PC-3 (cell line): ENCODE measurements at places on chromosomes 1 and 21. TPM values are rescaled to one million over a fixed set of nuclear protein-coding genes. Genes with fewer than 3 reads are reported as not detected.

- no peak overlapping the region for H3K27ac ChIP-seq
- no peak for DNase-seq
- no peak overlapping the region for H3K4me3 ChIP-seq
- H3K4me1 ChIP-seq, result no peaks in the 10 kb centered on the region
- no peaks in the 10 kb centered on the region for H3K36me3 ChIP-seq
- no peaks in the 10 kb centered on the region for H3K27me3 ChIP-seq
Measured at GRCh38 chr21:40976198-40977109, 129.5 kb upstream of the DSCAM start.

- peak; percentile 68 for DNase-seq
- H3K4me1 ChIP-seq, result no peaks in the 10 kb centered on the region
- no peaks in the 10 kb centered on the region for H3K27me3 ChIP-seq
- no peak overlapping the region for H3K4me3 ChIP-seq
Measured at GRCh38 chr1:185681034-185681633, 53.1 kb upstream of the HMCN1 start.

ABCG1 gene
- total RNA-seq, result 0.66 and 2.0 TPM in 2 replicates

DNA sequence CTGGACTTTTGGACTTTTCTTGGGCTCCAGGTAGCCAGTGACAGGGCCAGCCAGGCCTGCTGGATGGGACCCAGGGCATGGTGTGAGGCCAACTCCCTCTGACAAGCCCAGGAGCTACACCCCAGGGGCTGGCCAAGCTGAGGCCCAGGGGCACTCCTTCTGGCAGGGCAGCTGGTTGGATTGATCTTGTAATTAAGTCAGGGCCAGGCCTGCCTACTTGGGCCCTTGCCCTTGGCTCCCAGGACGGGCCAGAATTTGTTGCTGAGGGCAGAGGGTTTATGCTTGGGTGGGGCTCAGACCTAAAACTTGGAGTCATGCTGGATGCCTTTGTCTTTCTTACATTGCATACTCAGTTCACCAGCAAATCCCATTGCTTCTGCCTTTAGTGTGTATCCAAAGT lies 20.7 kb downstream of the KCNA2 start:
- peaks cover 87% of the 10 kb centered on the region for H3K27me3 ChIP-seq
- H3K36me3 ChIP-seq, result no peaks in the 10 kb centered on the region
- no peak for DNase-seq
- H3K4me1 ChIP-seq, result no peaks in the 10 kb centered on the region
- no peak overlapping the region for H3K27ac ChIP-seq

CAMTA1 gene
- 40.8 and 42.5 TPM in 2 replicates for total RNA-seq

DNA sequence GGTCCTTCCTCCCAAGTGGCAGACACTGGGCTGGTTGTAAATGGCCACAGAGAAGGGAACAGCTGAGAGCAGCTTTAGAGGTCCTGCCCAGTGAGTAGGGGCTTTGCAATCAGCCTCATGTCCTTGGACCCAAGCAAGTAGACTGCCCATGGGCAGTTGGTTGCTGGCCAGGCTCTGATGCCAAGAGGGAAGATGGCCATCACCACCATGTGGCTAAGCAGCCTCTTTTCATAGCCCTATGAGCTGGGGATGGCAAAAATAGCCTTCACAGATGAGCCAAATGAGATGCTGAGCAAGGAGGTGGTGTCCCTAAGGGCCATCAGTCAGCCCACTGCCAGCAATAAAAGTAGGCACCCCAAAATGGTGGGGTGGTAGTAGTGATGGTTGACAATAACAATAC lies 3.2 kb downstream of the DISP3 start:
- H3K27ac ChIP-seq, result no peak overlapping the region
- peaks cover 6% of the 10 kb centered on the region; the same call in 1 of the 2 replicates for H3K4me1 ChIP-seq
- DNase-seq, result no peak

DNA sequence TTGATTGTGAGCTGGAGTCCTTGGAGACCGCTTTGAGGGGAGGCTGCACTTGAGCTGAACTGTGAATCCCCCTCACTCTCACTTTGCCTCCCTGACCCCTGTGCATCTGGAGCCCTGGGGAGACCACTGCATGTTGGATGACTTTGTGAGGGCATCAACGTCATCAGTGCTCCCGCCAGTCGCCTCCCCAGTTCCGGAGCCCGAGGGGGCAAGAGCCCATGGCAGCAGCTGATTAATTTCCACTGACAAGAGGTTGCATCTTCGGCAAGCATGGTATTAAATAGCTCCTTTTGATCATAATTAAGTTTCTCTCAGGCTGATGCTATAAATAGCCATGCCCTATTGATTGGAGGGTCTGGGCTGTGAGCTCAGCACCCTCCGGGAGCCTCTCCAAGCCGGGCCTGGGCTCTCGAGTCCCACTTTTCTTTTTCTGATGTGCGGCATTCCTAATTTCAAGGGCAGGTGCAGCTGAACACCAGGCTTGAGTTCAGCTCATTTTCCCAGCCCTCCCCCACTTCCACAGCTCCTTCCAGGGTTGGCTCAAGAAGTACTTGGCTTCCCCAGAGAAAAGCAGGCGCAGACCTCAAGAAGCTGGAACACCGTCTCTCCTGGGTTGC lies 33.2 kb downstream of the KCND3 start:
- H3K27ac ChIP-seq, result no peak overlapping the region
- no peaks in the 10 kb centered on the region for H3K36me3 ChIP-seq
- no peak for DNase-seq
- peaks cover 75% of the 10 kb centered on the region for H3K27me3 ChIP-seq

DNA sequence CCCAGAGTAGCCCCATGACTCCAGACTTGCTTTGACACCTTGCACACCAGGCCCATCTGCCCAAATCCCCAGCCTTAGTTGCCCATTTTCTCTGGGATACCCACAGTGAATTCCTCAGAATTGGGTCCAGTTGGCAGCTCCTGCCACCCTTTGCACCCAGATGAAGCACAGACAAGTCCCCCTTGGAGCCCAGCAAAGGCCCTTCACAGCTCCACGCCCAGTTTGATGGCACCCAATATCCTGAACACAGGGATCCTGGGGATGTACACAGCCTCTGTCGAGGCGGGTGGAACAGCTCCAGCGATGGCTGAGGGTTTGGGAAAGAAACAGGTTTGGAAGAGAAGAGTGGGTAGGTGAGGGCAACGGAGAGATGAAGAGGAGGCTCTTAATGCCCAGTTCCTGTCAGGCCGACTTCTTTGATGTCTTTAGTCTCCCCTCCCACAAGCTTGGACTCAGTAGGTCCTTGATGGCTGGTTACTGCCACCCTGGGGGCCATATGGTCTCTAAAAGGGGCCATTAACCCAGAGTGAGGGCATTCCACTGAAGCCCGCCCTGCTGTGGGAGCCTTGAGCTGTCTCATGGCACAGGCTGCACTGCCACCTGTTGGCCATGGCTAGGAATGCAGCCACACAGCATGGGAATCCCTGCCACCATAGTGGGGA lies 21.7 kb downstream of the TMEM53 start:
- peaks cover 9% of the 10 kb centered on the region; the same call in 1 of the 2 replicates for H3K36me3 ChIP-seq
- no peaks in the 10 kb centered on the region for H3K4me1 ChIP-seq
- H3K4me3 ChIP-seq, result no peak overlapping the region
- DNase-seq, result peak; percentile 87

KIF17 gene
- total RNA-seq, result 0.33 and 2.8 TPM in 2 replicates

PRUNE1 gene
- 19.4 and 20.3 TPM in 2 replicates for total RNA-seq

DNA sequence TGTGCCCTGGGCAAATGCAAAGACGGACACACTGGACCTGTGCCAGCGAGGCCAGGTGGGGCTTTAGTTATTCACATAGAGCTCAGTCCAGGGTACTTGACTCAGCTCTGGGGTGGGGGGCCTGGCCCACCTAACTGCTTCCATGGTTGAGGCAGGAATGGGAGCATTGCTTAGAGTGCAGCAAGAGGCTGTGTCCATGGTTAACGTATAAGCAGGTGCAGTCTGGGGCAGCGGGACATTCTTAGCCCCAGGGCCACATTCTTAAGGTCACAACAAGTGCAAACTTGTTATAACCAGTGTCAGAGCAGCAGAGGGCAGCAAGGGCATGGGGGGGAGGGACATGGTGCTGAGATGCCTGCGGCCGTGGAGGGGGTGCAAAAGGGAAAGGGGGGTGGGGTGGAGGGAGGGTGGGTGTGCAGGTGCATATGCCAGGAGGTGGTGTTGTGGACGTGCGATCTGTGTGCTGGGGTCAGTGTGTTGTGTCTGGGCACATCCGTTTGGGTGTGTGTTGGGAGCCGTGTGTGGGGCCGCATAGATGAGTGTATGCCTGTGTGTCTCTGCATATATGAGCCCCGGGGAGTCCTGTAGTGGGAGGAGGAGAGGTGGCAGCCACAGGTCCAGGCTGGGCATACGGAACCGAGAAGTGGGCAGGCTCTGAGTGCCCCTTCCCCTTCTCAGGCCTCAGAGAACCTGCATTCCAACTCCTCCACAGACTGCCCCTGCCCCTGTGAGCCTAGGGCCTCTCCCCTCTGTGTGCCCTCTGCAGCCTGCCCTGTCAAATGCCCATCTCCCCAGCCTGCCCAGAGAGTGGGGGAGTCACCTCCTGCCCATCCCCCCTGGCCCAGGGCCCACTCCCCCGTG lies 8.4 kb downstream of the KCNJ10 start:
- no peaks in the 10 kb centered on the region for H3K36me3 ChIP-seq
- no peak for DNase-seq
- no peaks in the 10 kb centered on the region for H3K4me1 ChIP-seq
- H3K4me3 ChIP-seq, result no peak overlapping the region
- peaks cover 60% of the 10 kb centered on the region for H3K27me3 ChIP-seq

DNA sequence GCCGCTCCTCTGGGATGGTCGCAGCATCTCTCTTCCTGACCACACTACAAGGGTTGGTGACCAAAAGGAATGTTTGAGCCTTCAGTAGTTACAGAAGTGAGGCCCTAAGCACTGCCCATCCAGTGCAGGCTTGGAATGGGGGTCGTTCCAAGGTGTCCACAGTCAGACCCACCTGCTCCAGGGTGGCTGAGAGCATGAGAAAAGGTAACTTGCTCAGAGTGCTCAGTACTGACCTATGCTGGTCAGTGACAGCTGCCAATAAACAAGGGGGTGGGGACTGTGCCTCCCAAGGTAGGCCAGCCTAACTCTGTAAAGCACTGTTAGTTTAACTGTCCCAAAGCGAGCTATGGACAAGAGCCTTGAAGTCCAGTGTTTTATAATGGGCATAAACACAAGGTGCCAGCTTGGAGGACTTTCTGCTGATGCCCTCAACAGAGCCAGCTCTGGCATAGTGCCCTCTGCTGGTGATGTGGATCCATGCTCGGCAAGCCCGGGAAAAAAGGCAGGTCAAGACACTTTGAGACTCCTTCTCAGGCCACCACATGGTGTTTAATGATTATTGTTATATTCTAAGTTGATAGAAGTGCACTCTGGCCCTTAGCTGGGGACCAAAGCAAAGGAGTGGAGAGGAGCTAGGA lies 78.1 kb upstream of the DNAH14 start:
- DNase-seq, result peak; percentile 88
- H3K27ac ChIP-seq, result no peak overlapping the region
- H3K4me3 ChIP-seq, result no peak overlapping the region
- no peaks in the 10 kb centered on the region for H3K27me3 ChIP-seq
- H3K36me3 ChIP-seq, result no peaks in the 10 kb centered on the region
- H3K4me1 ChIP-seq, result no peaks in the 10 kb centered on the region

CELA2A gene
- not detected in 2 replicates for total RNA-seq

GRCh38 chr1:226606311-226607267 lies 58.0 kb downstream of the STUM start:
- no peak overlapping the region for H3K4me3 ChIP-seq
- H3K27me3 ChIP-seq, result no peaks in the 10 kb centered on the region
- H3K36me3 ChIP-seq, result no peaks in the 10 kb centered on the region
- H3K27ac ChIP-seq, result no peak overlapping the region
- H3K4me1 ChIP-seq, result no peaks in the 10 kb centered on the region

GRCh38 chr1:66360285-66360724 lies 173.6 kb upstream of the SGIP1 start:
- H3K27me3 ChIP-seq, result no peaks in the 10 kb centered on the region
- DNase-seq, result no peak
- H3K27ac ChIP-seq, result no peak overlapping the region
- 0 out of 2 replicates have a peak, but pooled peaks cover 9% of the 10 kb centered on the region for H3K4me1 ChIP-seq
- H3K4me3 ChIP-seq, result no peak overlapping the region
- no peaks in the 10 kb centered on the region for H3K36me3 ChIP-seq

DNA sequence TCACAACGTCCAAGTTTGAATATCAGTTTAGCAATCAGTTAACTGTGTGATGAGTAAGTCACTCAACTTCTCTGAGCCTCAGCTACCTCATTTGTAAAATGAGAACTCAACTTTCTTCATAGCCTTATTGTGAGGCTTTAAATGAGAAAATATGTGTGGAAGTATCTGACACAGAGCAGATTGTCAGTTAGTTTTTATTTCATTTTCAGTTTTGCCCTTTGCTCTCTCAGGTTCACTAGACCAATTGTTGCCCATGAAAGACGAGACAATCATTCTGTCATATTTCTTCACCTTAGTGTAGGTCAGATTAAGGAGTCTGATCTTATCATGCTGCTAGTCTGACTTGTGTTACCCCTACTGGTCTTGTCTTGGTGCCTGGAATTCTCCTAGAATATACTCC lies 232.8 kb upstream of the PTBP2 start:
- no peak overlapping the region for H3K27ac ChIP-seq
- no peak overlapping the region for H3K4me3 ChIP-seq
- DNase-seq, result no peak
- peaks cover 22% of the 10 kb centered on the region for H3K27me3 ChIP-seq
- no peaks in the 10 kb centered on the region for H3K36me3 ChIP-seq

DNA sequence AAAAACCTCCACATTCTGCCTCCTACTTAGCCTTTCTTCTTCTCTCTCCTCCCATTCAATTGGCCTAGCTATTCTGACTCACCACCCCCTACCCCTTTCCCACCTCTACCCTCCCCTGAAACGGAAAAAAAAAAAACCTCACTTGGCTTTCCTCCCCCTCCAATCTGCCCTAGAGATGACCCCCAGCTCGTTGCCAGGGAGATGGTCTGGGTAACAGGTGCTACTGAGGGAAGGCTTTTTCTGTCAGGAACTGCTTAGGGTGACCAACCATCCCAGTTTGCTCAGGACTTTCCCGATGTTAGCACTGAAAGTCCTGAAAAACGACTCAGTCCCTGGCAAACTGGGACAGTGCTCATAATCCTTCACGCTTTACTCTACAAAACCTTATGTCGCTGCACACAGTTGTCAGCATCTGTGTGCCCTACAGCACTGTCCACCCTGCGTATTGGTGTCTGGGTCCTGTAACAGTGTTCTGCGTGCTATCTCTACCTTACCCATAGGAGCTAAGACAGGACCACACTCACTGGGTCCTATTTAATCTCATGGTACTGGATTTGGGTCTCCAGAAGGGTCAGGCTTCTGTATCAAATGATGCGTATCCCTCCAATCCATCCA lies 7.7 kb upstream of the CADM3 start:
- no peak overlapping the region for H3K4me3 ChIP-seq
- peaks cover 8% of the 10 kb centered on the region for H3K4me1 ChIP-seq
- no peaks in the 10 kb centered on the region for H3K36me3 ChIP-seq
- H3K27ac ChIP-seq, result no peak overlapping the region
- peaks cover 63% of the 10 kb centered on the region for H3K27me3 ChIP-seq

- peaks cover 7% of the 10 kb centered on the region; the same call in 1 of the 2 replicates for H3K27me3 ChIP-seq
- no peak overlapping the region for H3K4me3 ChIP-seq
- no peaks in the 10 kb centered on the region for H3K4me1 ChIP-seq
- H3K27ac ChIP-seq, result no peak overlapping the region
- H3K36me3 ChIP-seq, result no peaks in the 10 kb centered on the region
Measured at GRCh38 chr1:212213784-212214183, 71.4 kb upstream of the PPP2R5A start.
